ENCODE measurements at places on chromosomes 12 and 14.

- DNase-seq, result no peak
Measured at GRCh38 chr14:34075826-34076225, 125.0 kb upstream of the EGLN3 start.

DNA sequence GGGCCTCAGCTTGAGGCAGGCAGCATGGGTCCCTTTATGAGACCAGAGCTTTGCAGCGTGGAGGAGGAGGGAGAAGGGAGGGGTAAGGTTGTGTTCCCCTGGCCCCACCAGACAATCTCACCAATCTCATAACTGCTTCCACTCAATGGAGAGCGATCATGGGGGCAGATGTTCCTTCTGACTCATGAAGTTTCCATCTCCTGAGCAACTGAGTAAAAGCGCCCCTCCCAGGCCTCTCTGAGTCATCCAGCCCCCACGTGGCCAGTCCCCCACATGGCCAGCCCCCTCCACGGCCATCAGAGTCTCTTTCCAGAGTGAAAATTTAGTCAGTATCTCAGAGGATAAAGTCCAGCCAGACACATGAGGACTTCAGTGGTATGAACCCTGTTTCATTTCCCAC, 39.2 kb upstream of the PLXNC1 start:
- peak; percentile 55 for DNase-seq

DNA sequence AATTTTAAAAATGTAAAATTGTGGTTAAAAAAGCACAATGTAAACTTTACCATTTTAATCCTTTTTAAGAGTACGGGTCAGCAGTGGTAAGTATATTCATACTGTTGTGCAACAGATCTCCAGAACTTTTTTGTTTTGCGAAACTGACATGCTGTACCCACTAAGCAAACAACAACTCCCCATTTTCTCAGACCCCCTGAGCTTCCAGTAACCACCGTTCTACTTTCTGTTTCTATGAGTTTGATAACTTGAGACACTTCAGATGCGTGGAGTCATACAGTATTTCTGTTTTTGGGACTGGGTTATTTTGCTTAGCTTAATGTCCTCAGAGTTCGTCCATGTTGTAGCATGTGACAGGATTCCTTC, 38.0 kb downstream of the CHST11 start:
- no peak for DNase-seq

GRCh38 chr12:119288576-119288975, 46.0 kb upstream of the CCDC60 start:
- no peak for DNase-seq

DNA sequence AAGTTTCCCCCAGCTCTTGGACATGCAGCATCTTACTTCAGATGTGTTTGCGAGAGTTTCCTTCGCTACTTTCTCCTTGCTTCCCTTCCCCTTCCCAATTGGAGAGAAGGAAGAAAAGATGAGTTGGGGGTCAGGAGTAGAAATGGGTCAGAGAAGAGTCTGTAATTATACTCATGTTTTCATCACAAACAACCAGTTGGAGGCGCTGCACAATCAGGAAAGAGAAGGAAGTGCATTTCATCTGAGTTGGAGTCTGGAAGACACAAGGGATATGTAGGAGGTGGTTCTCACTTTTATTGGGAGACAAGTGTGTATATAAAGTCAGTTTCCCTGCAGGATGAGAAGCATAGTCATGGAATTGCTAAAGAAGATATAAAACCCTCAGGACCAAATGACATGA, 31.3 kb upstream of the VSX2 start:
- no peak for DNase-seq

- no peak for DNase-seq
Measured at GRCh38 chr12:57837864-57838562, 8.5 kb downstream of the CTDSP2 start.

DNA sequence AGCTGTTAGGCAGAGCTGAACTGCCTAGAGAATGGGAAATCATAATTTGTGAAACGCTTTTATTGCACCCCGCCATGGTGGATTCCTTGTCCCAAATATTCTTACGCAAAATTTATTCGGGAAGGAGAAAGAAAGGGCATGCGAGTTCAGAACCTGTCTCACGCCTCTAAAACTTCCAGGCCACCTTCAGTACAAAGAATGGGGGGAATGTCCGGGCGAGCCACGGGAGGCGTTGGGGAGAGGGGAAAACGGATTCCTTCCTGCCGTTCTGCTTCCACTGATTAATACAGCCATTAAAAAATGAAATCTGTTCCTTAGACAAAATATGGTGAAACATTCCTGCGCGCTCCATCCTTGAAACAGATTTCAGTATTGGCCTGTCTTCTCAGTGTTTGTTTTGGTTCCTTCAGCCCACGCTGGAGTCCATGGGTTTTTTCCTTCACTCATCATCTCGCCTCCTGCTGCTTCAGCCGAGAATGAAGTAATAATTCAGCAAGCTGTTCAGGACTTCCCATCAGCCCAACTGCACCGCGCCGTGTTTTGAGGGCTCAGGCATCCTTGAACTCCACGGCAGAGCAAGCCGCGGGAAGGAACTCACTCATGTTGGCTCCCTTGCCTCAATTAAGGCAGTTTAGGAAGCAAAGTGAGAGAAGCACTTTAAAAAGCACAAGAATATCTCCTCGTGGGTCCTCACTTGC, 47.7 kb upstream of the CDKN3 start:
- DNase-seq, result no peak

DNA sequence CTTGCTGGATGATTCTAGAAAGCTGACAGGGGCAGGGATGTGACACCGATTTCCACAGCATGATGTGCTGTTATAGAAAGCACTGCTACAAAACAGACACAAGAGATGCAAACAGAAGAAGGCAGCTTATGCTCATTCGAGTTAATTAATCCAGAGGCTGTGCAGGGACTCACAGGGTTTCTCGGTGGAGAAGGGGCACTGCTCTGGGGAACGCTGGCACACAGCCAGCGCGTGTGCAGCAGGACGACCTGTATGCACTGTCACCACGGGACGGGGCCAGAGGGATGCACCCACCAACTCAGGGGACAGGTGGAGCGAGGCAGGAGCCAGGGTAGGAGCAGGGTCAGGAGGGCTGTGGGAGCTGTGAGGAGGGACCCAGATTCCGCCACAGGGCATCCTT, 143.5 kb downstream of the RIMBP2 start:
- no peak for DNase-seq

DNA sequence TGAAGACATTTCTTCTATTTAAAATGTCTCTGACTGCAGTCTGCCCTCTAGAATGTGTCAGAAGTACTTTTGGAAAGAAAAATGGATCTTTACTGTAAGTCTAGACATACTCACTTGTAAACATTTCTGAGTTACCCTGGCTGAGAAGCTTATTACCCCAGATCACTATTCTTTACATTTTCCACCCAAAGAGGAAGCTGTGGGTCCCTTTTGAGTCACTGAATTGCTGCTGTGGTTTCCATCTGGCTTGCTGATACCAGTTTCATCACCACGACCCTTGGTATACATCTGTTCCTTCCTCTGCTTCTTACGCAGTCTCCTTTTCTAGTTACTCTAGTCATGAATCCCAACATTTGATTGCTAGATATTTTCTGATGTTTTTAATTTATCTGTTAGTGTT, 20.2 kb upstream of the CLEC4D start:
- peak; percentile 75 for DNase-seq

DNA sequence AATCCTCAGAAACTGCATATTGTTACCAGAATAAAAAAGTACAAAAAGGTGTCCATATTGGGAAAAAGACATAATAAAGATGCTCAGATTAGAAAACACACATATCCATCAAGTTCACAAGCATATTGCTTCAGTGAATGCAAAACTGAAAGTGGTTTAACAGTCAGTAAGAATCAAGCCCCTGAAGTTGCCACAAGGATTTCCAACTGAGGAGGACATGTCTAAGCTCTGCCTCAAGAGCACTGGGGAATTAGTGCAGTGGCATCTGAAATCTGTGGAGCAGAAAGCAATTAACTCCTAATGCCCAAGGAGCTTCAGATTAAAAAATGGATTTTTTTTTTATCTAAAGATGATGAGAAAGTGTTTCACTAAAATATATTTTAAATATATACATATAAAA, 113.2 kb downstream of the DENND5B start:
- peak; percentile 16 for DNase-seq

DNA sequence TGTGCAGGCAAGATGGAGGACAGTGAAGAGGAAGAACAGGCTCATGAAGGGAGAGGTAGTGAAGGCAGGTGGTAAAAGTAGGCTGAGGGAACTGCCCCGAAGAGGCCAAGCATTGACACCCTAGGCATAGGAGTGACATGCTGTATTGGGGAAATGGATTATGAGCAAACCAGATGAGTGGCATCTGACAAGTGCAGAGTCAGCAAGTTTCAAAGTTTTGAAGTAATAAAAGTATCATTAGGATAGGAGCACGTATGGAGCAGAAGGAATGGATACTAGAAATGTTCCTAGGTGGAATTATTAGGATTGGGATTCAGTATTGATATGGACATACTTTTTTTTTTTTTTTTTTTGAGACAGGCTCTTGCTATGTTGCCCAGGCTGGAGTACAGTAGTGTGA, 139.8 kb downstream of the SAMD4A start:
- DNase-seq, result no peak

GRCh38 chr12:110641521-110641920, 27.6 kb downstream of the TCTN1 start:
- no peak for DNase-seq

- peak; percentile 12 for DNase-seq
Measured at GRCh38 chr14:56555921-56556570, 23.6 kb upstream of the TMEM260 start.

Measured in GM10248 (cell line).